ENCODE measurements at places on chromosomes 5 and 9.
A peak's percentile ranks its signal among the peaks of the same experiment; 100 is the strongest.

GRCh38 chr9:134612715-134613114, 28.9 kb upstream of the COL5A1 start:
- DNase-seq, result no peak

GRCh38 chr9:88383176-88383575, 5.1 kb upstream of the SPIN1 start:
- no peak for DNase-seq

GRCh38 chr5:175246889-175247520, 197.0 kb downstream of the DRD1 start:
- DNase-seq, result no peak

DNA sequence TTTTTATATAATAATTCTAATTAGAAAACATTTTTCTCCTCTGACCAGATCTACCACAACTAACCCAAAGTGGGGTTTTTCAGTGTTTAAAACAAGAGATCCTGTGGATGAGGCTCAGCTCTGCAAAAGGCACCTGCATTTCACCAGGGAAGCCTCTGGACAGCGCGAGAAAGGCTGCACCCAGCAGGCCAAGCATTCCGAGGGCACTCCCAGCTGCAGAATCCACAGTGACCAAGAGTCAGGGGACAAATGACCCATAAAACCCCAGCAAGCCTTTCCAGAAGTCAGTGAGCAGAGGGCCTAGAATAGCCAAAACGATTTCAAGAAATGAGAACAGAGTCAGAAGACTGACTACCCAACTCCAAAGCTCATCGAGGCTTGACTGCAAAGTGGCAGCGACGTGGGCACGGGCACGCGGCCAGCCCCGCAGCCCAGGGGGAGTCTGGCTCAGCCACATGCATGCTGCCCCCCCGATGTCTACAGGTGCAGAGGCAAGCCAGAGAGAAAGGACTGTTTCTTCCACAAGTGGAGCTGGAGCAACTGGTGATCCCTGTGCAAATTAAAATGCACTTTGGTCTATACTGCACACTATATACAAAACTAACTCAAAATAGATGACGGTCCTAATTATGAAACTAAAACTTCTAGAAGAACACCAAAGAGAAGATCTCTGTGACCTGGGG, 26.2 kb downstream of the TPPP start:
- no peak for DNase-seq

- DNase-seq, result no peak
These were observed 188.7 kb downstream of the ROR2 start for GRCh38 chr9:91761362-91761761.

DNA sequence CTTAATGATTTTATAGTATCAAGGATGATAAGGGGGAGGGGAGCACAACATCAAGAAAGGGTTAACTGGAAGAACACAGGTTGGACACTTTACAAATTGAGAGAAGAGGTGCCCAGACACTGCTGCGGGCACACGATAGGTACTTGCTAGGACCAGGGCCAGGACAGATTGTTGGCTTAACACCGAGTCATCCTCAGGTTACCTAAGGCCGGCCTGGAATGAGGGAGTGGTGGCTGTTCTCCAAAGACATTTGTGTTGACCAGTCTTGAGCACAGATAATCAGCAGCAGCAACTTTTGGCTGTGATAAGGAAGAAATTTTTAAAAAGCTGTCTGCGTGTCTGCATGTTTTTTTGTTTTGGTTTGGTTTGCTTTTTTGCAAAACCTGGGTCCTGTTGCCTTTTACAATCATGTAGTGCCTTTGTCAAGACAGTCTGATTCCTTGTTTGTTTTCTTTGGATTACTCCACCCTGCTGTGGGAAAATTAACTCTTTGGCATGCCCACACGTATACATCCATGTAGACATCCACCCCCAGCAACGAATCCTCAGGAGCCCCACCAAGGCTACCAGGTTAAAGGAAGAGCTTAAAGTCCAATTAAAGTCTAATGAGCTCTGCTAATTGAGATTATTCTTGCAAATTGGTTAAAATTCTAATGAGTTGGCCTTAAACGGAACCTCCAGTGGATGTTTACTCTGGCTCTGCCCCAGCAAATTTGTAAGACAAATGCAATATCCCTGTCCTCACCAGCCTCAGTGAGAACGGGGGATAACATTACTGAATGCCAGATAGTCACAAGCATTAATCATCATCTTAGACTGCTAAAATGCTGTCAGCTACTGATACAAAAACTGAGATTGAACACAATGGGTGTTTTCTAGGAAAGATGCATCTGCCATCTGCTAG, 382.3 kb downstream of the ACTL7B start:
- DNase-seq, result no peak

- no peak for DNase-seq
These were observed 28.2 kb upstream of the CPLX2 start for GRCh38 chr5:175842951-175843793.

DNA sequence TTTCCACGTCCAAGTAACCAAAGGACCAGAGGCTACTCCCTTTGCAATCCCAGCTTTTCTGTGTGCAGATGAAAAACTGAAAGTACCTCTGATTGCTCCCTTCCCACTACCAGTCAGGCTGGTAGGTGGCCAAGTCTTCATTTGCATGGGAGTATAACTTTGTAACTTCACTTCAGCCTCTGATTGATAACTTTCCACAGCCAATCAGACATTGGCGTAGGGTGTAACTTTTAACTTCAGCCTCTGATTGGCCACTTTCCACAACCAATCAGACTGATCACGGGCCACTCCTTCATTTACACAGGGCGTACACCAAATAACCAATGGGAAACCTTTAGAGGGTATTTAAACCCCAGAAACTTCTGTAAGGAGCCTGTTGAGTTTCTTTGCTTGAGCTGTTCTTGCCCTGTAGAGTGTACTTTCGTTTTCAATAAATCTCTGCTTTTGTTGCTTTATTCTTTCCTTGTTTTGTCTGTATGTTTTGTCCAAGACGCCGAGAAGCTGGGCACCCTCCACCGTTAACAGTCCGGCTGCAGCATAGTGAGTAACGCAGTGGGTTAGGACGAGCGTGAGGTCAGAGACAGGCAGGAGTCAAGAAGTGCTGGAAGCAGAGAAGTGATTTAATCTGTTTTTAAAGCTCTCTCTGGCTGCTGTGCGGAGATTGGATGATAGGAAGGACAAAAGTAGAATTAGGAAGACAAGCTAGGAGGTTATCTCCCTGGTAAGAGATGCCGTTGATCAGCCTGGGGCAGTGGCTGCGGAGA, 3.5 kb upstream of the EXOSC2 start:
- peak; percentile 39 for DNase-seq

DNA sequence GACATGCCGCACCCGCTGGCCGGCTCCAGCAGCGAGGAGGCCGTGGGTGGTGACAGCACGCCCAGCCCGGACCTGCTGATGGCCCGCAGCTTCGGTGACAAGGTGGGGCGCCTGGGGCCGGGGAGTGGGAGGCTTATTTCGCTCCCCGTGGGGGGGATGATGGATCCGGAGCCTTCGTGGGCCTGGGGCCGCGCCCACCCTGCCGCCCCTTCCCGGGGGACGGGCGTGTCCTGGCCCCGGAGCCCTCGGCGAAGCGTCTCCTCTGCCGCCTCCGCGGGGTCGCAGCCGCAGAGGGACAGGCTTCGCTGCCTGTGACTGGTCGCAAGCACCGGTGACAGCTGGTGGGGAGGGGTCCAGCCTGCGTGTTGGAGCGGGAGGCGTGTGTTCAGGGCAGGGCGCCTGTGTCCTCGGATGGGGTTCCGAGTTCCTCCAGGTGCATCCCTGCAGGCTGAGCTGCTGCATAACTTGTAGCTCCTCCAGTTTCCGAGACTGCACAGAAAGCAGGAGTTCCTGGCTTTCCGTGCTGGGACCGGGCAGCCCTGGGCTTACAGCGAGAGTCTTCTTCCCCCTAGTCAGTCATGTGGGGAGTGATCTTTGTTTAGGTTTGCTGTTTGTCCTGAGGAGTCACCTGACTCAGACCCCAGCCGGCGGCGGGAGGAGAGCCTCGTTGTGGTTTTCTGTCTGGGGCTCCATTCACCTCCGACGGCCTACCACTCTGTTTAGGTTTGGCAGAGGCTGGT, 666 bp downstream of the SNX30 start:
- no peak for DNase-seq

DNA sequence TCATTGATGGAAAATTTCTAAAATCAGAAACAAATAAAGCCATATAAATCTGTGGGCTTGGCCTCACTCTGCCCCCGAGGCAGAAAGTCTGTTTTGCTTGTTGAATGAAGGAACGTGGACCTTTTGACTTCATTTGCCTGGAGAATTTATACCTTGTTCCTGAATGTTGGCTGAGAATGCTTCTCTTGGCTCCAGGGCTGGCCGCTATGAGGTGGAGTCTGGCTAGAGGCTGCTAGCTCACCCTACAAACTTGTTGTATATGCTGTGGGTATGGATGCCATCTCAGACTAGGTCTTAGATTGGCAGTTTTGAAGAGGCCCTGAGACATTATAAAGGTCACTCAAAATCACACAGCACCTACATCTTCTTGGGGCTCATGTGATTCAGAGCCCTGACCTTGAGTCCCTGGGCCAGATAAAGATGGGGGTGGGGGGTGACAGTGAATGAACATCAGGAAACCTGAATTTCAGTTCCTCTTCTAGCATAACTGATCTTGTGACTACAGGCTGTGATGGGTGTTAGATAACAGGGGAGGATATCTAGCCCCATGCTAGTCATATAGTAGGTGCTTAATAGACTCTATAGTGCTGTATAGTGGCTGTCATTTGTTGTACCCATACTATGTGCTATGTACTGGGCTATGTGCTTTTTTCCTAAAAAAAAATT, 2.8 kb downstream of the GM2A start:
- DNase-seq, result no peak

- no peak for DNase-seq
These were observed at the start of gene NPR2 for GRCh38 chr9:35791297-35791921. Gene NPR2, plus strand, starts transcription at chr9:35791591. Its CDS starts 818 bp downstream, at chr9:35792409.

DNA sequence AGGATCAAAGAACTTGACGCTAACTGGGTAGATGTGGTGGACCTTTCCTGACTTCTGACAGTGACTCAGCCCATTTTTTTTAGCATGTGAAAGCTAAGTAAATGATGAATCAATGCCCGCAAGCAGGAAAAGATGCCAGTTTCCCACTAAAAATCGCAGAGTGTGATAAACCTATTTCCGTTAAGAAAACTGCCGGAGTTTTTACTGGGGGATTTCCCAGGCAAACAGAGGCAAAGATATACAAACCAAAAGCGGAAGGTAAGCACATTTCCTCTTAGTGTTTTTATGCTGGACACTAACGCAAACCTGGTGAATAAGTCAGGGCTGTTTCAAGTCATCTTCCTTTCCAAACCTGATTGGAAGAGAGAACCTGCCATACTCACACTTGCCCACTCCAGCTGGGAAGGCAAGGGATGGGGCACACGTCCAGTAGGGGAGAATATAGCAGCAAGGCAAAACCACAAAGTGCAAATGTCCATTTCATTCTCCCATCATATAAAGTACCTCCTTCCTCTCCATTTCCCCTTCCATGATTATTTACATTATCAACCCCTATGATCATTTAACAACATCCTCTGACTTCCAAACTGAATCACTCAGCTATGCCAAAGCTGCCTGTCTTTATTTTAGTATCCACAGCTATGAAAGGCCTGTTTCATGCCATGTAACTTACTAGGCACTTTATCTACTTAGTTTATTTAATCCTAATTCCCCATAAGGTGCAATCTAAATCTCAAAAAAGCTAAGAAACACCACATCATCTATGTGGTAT, 349.7 kb upstream of the RFX3 start:
- DNase-seq, result no peak

GRCh38 chr5:126002222-126002897, 420.8 kb upstream of the GRAMD2B start:
- no peak for DNase-seq

- DNase-seq, result no peak
These were observed 43.6 kb downstream of the SERINC5 start for GRCh38 chr5:80212171-80212667.

DNA sequence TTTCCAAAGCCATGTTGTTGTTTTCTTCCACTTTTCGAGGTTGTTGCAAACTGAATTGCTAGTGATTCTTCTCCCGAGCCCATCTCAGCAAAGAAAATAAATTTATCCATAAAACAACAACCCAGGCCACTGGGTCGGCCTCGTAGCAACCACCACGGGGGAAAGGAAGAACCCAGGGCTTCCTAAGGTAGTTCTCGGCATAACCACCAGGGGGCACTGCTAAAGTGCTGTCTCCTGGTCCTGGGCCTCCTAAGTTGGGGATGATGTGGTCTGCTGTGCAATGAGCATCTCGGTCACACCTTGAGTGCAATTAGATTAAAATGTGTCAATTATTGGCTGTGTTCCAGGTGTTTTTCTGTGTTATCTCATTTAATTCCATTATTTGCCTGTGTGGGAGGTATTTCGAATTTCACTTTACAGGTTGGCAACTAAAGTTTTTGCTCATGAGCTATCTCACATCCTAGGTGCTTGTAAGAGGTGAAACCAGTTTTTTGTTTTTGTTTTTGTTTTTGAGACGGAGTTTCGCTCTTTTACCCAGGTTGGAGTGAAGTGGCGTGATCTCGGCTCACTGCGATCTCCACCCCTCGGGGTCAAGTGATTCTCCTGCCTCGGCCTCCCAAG, 102.8 kb upstream of the DAP start:
- no peak for DNase-seq

- no peak for DNase-seq
These were observed 269.5 kb downstream of the SEC61B start for GRCh38 chr9:99491408-99492158.

DNA sequence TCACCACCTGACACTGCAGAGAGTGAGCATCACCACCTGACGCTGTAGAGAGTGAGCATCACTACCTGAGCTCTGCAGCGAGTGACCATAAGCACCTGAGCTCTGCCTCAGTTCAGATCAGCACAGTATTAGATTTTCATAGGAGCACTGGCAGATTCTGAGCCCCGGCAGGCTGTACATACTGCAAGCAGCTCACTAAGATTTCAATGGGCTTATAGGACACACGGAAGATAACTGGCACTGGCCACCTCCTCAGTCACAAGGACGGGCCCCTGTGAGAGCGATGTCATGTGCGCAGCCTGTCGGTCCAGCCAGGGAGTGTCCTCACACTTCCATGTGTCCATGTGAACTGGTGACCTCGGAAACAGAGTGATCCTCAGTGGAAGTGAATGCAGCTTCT, 153.5 kb upstream of the IRX2 start:
- no peak for DNase-seq
